Stimulated activated CD8-positive, alpha-beta memory T cell treated with anti-CD3 and anti-CD28 coated beads, Interleukin-15, amount 100 ng/mL, for 24 hours (primary cell): ENCODE measurements at places on chromosomes 4 and X.

GRCh38 chr4:53676402-53676871 lies 85.2 kb upstream of the LNX1 start:
- no peak for DNase-seq

GRCh38 chr4:149521611-149522425 lies 293.8 kb downstream of the IQCM start:
- no peak for DNase-seq

- DNase-seq, result no peak
Observed at GRCh38 chr4:170853422-170854021, 763.8 kb upstream of the AADAT start.

DNA sequence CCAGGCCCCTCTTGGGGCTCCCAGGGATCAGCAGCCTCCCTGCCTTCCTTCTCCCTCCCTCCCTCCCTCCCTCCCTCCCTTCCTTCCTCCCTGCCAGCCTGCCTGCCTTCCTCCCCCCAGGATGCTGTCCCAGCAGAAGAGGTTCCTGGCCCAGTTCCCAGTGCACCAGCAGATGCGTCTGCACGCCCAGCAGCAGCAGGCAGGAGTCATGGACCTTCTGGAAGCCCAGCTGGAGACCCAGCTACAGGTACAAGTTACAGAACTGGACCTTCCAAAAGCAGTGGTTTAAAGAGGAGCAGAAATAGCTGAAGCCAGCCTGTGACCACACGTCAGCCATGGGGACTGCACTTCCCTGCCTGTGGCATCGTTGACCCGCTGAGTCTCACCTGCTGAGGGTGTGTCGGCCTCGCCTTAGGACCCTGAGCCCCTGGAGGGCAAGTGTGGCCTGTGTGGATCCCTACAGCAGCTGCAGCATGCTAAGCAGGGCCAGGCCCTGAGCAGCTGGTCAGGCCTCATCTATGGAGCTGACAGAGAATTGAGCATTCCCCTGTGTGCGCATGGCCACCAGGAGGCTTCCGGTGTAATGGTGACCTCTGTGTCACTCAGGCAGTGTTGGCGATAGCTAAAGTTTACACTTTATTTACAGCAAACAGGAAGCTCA lies 84.7 kb downstream of the CRMP1 start:
- no peak for DNase-seq

- peak; percentile 17 for DNase-seq
Observed at GRCh38 chrX:24149351-24150050, at the start of gene ZFX. ZFX (plus strand) TSS chrX:24149729; CDS start chrX:24172743, 23,014 bp downstream.

GRCh38 chrX:18757956-18758932 lies 50.8 kb downstream of the PPEF1 start:
- DNase-seq, result no peak

DNA sequence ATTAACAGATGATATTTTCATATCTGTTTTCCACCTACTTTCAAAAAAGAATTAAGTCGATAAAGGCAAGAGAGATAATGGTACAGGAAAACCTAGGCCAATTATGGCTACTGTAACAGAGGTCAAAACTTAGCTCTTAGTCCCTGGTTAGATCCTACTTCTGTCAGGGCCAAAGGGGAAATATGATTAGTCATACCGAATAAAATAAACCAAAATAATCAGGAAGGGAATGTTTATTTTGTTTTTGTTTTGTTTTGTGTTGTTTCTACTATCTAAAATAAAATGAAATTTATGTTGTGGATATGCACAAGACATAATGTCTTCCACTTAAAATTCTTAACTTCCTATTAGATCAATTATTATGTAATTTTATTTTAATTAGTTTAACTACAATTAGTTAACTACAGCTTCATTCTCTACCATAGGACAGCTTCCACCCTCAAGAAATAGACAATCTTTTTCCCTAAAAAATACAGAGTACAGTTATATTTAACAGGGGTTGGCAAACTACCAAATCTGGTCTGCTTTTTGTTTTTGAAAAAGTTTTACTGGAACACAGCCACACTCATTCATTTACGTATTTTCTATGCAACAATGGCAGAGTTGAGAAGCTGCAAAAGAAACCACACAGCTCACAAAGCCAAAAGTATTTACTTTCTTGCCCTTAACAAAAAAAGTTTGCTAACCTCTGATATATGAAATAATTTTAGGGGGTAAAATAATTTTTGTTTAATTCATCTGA lies 25.4 kb downstream of the TMEM47 start:
- no peak for DNase-seq

DNA sequence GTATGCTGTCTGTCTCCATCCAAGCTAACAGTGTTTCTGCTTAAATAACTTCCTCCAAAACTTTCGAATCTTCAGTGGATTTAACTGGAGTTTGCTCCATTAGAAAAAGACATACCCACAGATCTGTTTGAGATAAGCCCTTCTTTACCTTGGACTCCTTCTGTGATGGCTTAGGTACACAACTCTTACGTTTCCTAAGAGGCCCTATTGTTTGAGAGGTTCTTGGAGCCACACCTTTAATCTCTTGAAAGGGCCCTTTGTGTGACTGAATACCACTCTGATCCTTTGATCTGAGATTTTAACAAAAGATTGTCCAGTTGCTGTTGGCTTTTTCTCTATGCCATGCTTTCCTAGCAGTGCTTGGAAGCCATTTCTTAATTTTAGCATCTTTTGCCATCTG lies 92.5 kb downstream of the AKAP4 start:
- no peak for DNase-seq

DNA sequence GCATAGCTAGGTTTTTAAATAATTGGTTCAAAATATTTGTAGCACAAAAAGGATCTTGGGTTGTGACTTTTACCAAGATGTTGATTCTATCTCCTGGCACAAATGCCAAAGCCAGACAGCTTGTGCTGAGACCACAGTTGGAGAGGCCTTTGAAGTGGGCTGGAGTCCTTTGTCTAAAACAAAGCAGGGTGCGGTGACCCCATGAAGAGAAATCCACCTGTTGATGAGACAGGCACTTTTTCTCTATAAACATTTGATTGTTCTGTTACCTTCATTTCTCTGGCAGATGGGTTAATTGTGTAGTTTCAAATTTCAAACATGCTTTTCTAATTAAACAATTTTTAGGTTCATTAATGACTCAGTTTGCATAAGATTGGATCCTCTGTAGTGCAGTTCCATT lies 56.7 kb downstream of the STOX2 start:
- no peak for DNase-seq

GRCh38 chr4:2823301-2823670 lies 20.4 kb upstream of the ADD1 start:
- DNase-seq, result no peak

DNA sequence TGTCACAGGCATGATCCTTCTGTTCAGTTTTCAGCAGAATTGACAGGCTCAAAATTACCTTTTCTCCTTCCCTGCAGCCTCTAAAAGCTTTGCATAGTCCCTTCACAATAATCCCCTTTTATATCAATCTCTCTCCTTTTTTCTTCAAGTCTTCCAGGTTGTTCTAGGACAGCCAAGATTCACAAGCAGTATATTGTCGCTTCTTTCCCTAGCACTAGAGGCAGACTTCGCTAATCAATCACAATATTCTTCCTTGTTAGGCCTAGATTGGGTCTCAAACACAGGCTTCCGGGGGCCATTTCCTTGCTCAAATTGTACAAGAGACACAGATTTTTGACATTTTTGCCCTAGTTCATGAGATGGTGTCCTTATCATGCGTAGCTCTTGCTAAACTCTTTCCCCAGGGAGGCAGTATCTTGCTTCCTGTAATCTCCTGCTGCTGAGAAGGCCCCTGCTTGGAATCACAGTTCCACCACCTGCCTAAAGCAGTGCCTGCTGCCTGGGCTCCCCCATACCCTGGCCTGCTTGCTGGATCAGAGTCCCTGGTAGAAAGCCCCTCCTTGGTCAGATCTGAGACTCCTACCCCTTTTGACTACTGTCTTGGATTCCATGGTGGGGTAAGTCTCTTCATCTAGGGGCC lies 57.3 kb downstream of the DMP1 start:
- DNase-seq, result no peak

GRCh38 chr4:189255636-189256035 lies 685.0 kb upstream of the FRG1 start:
- DNase-seq, result no peak

GRCh38 chr4:74235135-74235534 lies 73.1 kb upstream of the EPGN start:
- no peak for DNase-seq

DNA sequence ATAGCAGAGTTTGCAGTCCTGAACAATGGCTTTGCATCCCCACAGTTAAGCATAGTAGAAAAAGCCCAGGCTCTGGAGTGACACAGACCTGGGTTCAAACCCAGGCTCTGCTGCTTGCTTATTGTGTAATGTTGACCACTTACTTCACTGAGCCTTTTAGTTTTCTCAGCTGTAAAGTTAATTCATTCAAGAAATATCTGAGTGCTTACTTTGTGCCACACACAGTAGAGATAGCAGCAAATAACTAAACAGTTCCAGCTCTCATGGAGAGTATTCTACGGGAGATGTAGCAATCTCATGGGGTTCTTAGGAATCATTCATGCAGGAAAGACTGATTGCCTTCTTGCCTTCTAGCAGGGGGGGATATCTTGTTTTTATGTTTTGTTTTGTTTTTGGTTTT lies 63.2 kb downstream of the SLC9A6 start:
- DNase-seq, result no peak

DNA sequence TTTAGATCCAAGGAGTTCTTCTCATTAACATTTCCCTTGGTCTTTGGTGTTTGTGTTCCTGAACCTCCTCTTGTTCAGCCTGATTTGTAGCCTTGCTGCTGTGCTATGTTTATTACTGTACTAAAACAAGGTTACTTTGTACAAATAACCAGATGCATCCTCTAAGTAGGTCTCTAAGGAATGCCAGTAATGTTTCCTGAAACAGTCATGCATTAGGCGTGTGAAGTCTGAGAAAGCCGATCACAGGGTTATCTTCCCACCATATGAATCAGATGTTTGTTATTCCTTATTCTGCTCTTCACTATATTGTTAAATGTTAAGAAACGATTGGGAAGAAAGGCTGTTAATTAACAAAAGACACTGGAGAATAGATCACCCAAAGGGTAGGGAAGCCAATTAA lies 66.9 kb downstream of the GALNTL6 start:
- no peak for DNase-seq

DNA sequence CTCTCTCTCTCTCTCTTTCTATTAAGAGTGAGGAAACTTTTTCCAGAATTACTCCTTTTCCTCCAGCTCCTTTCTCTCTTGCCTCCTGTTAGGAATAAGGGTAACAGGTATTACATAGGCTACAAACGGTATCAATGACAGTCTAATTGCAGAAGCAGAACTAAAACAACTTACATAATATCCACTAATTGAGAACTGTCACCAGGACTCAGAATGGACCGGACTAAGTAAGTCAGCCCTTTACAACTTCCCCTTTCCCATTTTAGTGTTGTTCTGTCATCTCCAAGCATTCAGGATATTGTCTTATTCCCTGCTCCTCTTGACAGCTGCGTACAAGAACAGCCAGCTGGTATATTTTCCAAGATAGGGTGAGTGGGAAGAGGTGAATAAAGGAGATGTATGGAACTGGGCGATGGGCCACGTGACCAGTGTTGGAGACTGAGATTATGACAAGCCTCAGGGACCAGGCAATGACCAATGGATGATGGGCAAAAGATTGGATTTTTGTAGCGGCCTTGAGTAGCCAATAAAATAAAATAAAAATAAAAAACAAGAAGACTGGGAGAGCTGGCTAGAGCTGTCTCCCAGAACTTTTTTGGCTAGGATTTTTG lies 2.3 kb upstream of the FNIP2 start:
- DNase-seq, result no peak

DNA sequence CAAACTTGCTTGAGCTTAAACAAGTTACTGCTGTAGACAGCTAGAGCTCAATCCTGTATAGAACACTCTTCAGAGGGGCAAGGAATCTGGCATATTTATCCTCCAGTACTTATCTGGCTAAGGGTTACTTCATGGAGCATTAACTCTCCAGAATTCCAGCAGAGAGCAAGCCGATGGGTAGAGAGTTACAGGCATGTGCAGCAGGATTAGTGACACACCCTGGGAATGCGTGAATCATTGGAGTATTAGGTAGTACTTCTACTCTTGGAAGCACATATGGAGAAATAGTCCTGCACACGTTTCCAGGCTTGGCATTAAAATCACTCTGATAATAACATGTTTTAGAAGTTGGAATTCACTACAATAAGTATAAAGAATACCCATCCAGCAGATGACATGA lies 35.4 kb downstream of the GRXCR1 start:
- no peak for DNase-seq

DNA sequence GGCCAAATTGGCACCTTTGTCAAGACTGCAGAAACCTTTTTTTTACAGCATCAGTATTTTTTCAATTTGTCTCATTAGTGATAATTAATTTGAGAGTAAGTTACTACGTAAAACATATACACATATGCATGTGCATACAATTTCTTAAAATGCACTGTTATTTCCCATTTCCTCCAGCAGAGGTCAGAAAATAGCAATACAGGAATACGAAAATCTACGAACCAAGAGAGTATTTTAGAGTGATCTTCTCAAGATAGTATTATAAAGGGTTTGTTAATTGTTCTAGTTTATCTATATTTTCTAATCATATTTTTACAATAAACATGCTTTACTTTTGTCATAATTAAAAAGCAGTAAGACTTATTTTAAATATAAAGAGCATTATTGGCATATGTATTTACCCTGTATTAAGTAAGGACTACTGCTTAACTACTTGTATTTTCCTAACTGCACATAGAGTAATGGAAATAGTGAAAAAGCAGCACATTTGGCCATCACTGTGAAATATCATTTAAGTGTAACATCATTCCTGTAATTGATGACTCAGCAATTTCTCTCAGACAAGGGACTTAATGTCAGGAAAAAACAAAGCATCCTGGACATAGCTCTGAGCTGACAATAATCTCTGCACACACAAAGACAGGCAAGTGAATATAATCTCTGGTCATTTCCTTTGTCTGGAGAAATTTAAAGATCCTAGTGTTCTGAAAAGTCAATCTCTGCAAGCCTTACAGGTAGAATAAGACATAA lies 45.6 kb downstream of the MAOB start:
- DNase-seq, result no peak

GRCh38 chr4:185965426-185966384 lies 103.3 kb upstream of the TLR3 start:
- DNase-seq, result no peak

- no peak for DNase-seq
Observed at GRCh38 chrX:101958139-101958538, 26.3 kb upstream of the ZMAT1 start.

DNA sequence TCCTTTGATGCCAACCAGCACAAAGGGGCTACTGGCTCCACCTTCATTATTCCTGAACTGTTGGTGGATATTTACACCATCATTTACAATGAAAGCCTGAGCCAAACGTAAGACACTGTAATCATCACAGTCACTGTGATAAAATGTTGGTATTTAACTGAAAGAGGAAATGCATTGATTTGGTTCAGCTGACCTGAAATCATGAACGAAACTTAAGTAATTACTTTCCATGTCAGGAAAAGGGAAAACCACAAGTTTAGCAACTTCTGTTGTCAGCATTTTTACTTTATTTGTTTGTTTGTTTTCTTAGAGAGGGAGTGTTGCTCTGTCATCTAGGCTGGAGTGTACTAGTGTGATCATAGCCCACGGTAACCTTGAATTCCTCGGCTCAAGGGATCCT lies 247.8 kb upstream of the FAM47A start:
- no peak for DNase-seq

DNA sequence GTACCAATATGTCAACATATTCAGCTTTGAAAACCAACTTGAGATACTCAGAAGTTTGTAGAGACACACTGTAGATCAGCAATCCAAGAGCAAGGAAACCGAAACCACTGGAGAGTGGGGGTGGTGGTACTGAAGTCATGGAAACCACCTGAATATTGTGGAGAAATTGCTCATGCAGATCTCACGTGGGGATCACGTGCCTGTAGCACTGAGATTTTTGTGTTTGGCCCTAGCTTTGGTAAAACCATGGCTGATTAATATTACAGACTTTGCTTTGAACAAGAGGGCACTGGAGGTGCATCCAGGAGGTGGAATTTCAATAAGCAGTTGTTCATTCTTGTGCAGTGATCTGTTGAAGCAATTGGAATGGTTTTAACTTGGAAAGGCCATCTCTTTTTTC lies 47.2 kb downstream of the GBA3 start:
- no peak for DNase-seq
